ENCODE measurements at places on chromosomes 5 and 9. TPM values are rescaled to one million over a fixed set of nuclear protein-coding genes. Genes with fewer than 3 reads are reported as not detected.

The GNE gene
- total RNA-seq, result 38.8 TPM

DNA sequence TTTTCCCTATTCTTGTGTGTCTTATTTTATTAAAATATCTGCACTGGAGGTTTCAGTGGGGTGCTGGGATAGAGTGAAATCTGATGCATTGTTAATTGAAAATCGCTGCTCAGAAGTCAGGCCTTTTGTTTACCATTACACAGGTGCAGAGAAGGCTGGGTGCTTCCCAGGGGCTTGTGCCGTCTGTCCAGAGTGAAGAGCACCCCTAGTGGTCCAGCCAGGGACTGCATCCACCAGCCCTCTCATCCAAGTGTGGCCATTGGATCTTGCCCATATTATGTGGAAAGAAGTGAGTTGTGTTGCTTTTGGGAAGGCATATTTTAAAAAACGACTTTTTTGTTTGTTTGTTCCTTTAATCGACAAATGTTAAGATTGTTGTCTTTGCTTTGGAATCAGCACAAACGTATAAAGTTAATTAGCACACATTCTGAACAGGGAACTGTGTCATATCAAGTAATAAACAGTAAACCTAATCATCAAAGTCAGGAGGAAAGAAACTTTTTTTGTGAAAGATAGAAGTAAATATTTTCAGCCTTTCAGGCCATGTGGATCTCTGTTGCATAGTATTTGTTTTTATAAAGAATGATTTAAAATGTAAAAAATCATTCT, 315.6 kb downstream of the MTRR start:
- no peak overlapping the region for H3K27ac ChIP-seq
- H3K4me1 ChIP-seq, result no peaks in the 10 kb centered on the region
- no peaks in the 10 kb centered on the region for H3K27me3 ChIP-seq
- no peaks in the 10 kb centered on the region for H3K36me3 ChIP-seq

DNA sequence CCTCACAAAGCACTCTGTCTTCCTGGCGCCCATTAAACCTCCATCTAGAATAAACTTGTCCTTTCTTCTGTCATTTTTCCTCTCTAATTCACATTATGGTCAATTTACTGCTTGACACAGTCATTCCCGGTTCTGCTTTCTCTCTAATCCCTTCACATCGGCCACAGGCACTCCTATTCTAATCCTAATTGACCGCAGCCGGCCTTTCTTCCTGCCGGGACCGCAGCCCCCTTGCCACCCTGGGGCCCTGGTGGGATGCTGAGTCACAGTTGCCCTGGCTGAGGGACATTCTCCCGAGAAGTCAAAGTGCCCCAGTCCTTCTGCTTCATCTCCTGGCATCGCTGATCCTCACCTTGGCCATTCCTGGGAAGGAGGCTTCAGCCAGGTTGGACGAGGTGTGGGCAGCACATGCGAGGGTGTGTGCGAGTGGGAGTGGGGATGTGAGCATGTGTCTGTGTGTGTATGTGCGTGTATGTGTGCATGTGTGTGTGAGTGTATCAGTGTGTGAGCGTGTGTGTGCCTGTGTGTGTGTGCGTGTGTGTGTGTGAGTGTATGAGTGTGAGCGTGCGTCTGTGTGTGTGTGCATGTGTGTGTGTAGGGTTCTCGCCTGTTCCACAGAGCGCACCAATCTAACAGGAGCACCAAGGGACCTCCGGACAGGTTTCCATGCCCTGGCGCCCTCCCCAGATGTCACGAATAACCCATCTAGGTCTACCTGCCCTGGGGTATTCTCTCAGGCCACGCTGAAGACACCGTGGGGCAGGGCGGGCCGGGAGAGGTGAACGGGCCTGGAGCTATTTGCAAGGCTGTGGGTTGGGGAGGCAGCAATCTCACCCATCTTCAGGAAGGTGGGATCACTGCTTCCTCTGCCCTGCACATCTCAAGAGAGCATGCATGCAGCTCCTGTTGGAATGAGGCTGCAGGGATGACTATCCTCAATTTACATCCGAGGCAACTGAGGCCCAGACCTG, 191.2 kb downstream of the PAX5 start:
- H3K4me1 ChIP-seq, result peaks cover 44% of the 10 kb centered on the region
- H3K27ac ChIP-seq, result no peak overlapping the region
- DNase-seq, result no peak

DNA sequence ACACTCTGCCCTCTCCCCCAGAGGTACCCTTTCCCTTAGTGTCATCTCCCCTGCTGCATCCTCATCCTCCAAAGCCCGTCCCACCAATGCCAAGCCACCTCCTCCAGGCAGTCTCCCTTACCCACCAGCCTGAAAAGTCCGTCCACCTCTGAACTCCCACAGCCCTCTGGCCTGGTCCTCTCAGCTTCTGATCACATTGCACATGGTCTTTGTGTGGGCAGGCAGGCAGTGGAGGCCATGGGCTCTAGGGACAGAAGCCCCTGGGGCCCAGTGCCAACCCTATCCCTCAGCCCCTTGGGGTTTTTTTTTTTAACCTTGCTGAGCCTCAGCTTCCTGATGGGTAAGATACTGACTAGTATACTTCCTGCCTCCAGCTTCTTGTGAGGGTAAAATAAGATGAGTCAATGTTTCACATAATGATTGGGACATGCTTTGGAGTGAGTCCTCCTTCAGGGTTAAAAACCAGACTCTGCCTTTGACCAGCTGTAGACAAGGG, 19.4 kb downstream of the CSF1R start:
- peaks cover 15% of the 10 kb centered on the region for H3K4me1 ChIP-seq
- H3K27ac ChIP-seq, result no peak overlapping the region
- no peak overlapping the region for H3K4me3 ChIP-seq
- no peak for DNase-seq

- peaks cover 11% of the 10 kb centered on the region for H3K36me3 ChIP-seq
- H3K27ac ChIP-seq, result peak overlapping the region; percentile 75
- H3K27me3 ChIP-seq, result no peaks in the 10 kb centered on the region
- H3K4me1 ChIP-seq, result peaks cover 33% of the 10 kb centered on the region
- peak; percentile 15 for DNase-seq
- H3K4me3 ChIP-seq, result peak overlapping the region; percentile 72
These were observed 42.6 kb downstream of the NACC2 start for GRCh38 chr9:136052472-136052880.

GRCh38 chr9:115210699-115211098, 92.7 kb upstream of the TNC start:
- DNase-seq, result no peak
- H3K27me3 ChIP-seq, result 0 out of 3 replicates have a peak, but pooled peaks cover 3% of the 10 kb centered on the region
- no peaks in the 10 kb centered on the region for H3K4me1 ChIP-seq

DNA sequence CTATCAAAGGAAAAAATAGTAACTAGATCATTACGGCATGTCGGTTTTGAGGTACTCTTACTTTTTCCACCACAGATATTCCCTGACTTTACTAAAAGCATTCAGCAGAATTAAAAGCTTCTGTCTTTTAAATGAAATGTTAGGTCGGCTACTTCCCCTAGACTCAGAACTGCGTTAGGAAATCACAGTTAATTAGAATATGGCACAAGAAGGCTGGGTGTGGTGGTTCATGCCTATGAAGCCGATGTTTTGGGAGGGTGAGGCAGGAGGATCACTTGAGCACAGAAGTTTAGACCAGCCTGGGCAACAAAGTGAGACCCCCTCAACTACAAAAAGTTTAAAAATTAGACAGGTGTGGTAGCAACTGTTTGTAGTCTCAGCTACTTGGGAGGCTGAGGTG, 24.4 kb downstream of the CEMIP2 start:
- no peak for DNase-seq
- peak overlapping the region; percentile 82 for H3K27ac ChIP-seq
- H3K36me3 ChIP-seq, result peaks cover 14% of the 10 kb centered on the region
- H3K4me1 ChIP-seq, result peaks cover 64% of the 10 kb centered on the region
- no peaks in the 10 kb centered on the region for H3K27me3 ChIP-seq

GRCh38 chr9:84866396-84867175, 197.1 kb downstream of the NTRK2 start:
- H3K4me1 ChIP-seq, result no peaks in the 10 kb centered on the region
- no peak overlapping the region for H3K27ac ChIP-seq
- 0 out of 3 replicates have a peak, but pooled peaks cover 6% of the 10 kb centered on the region for H3K27me3 ChIP-seq
- no peaks in the 10 kb centered on the region for H3K36me3 ChIP-seq

The RACK1 gene
- 2,514 TPM for total RNA-seq

DNA sequence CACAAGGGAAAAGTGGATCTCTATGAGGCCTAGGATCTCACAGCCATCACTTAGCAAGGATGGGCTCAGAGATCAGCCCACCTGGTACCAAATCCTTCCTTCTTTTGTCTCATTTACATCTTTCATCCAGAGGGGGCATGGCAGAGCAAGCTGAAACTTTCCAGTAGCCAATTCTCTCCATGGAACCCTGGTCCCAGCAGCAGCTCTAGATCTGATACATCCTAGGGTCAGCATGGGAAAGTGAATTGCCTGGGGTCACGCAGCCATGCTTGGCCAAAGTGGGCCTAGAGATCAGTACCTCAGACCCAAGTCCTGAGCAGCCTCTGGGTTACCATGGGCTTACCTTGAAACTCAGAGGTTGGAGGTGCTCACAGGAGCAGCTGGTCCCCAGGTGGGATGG, 170.5 kb downstream of the GABBR2 start:
- H3K4me3 ChIP-seq, result no peak overlapping the region
- H3K4me1 ChIP-seq, result no peaks in the 10 kb centered on the region
- H3K27me3 ChIP-seq, result no peaks in the 10 kb centered on the region
- no peak overlapping the region for H3K27ac ChIP-seq
- H3K36me3 ChIP-seq, result no peaks in the 10 kb centered on the region
- DNase-seq, result no peak

The ZNF79 gene
- 8.1 TPM for total RNA-seq

- no peak overlapping the region for H3K27ac ChIP-seq
- peaks cover 12% of the 10 kb centered on the region for H3K4me1 ChIP-seq
- H3K27me3 ChIP-seq, result no peaks in the 10 kb centered on the region
These were observed 20.1 kb upstream of the KIF4B start for GRCh38 chr5:154993461-154993860.
